ENCODE measurements at places on chromosomes 11 and 22.

GRCh38 chr11:94332814-94333213, 28.4 kb downstream of the IZUMO1R start:
- no peak for DNase-seq

- no peak for DNase-seq
These were observed 136.3 kb downstream of the ETS1 start for GRCh38 chr11:128450882-128451651.

GRCh38 chr11:118883368-118884071, at the start of gene CXCR5:
Gene CXCR5, plus strand, starts transcription at chr11:118883892. Its CDS starts 50 bp downstream, at chr11:118883942.
- DNase-seq = no peak

- DNase-seq = no peak
These were observed 333.5 kb upstream of the PITPNB start for GRCh38 chr22:28252539-28252938.

- DNase-seq = no peak
These were observed 256.4 kb downstream of the NTM start for GRCh38 chr11:131626788-131627187.

GRCh38 chr11:103690356-103690755, 346.1 kb upstream of the DDI1 start:
- DNase-seq = no peak

Data from stromal cell of bone marrow (primary cell).